ENCODE measurements at places on chromosomes 16 and 17.
A peak's percentile ranks its signal among the peaks of the same experiment; 100 is the strongest.

DNA sequence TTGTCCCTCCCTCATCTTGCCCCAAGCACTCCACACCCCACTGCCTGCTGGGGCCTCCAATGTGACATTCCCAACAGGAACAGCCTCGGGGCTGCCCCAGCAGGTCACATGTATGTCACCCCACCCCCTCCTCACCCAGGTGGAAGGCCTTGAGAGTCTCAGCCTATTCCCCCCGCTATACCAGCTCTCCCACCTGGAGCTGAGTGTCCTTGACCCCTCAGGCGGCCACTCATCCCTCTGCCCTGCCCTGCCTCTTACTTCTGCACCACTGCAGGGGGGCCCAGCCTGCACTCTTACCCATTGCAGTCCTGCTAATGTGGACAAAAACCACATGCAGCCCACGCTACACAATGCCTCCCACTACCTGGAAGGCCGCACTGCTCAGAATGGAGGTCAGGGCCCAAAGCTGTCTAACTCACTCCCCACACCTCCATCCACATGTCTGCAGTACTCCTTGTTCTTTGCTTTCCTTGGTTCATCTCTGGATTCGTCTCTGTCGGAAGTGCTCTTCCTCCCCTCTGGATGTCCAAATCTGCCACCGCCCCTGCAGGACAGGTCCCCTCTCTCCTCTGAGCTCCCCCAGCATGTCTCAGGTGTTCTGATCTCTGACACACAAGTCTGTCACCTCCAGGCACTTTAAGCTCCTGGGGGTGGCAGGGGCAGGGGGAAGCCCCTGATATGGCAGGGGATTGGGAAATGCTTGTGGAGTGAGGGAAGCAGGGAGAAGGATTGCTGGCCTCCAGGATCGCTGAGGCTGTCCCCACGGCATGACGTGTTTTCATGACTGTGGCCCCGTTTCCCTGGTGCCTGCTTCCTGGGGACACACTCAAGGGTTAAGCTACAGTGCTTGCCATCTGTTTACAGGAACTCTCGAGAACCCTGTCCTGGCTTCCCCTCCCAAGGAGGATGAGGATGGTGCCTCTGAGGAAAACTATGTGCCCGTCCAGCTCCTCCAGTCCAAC lies 20.8 kb downstream of the TRPV2 start:
- no peak for DNase-seq

- no peak for DNase-seq
Observed at GRCh38 chr17:7711051-7711755, 6.2 kb downstream of the EFNB3 start.

DNA sequence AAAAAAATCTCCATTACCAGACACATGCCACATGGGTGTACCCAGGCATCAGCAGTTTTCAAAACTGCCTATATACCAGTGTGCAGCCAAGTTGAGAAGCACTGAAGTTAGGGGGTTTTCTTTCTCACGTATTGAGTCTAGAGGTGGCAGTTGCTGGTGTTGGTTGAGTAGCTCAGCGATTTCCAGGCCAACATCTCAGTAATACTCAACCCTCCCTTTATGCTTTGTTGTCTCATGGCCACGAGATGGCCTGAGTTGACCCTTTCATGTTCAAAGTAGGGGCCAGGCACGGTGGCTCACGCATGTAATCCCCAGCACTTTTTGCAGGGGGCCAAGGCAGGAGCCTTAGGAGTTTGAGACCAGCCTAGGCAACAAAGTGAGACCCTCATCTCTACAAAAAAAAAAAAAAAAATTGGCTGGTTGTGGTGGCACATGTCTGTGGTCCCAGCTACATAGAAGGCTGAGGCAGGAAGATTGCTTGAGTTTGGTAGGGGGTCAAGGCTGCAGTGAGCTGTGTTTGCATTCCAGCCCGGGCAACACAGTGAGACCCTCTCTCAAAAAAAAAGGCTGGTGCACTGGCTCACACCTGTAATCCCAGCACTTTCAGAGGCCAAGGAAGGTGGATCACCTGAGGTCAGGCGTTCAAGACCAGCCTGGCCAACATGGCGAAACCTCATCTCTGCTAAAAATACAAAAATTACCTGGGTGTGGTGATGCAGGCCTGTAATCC lies 10.8 kb downstream of the LRRC3C start:
- DNase-seq, result no peak

DNA sequence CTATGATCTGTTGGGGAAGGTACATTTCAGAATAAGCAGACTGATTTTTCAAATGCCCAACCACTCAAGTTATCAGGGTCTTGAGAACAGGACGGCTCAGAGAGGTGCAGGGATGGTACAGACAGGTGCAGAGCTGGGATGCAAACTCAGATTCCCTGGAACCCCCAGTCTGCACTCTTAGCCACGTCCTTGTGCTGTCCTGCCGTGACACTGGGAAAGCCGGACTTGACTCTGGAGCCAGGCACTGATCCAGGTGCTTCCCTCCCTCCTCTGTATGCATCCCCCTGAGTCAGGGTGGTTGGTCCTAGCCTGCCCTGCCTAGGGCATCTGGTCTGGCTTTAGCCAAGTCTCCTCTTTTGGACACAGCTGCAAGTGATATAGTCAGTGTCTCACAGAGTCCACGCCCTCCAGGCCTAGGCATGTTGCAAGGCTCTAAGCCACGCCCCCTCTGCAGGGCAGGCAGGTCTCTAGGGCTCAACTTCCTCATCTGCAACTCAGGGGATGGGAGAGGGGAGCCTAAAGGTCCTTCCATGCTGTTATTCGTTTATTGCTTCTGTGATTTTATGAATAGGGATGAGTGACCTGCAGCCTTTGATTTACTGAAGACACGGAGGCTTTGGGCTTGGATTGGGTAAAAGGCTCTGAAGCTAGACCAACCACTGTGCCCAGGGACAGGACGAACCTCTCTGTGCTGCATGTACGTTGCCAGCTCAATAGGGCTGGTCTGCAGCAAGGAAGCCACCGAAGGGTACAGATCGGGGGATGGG lies 97.3 kb downstream of the SDK2 start:
- peak; percentile 11 for DNase-seq

- peak; percentile 27 for DNase-seq
Observed at GRCh38 chr16:49085686-49086085, 196.0 kb downstream of the CBLN1 start.

DNA sequence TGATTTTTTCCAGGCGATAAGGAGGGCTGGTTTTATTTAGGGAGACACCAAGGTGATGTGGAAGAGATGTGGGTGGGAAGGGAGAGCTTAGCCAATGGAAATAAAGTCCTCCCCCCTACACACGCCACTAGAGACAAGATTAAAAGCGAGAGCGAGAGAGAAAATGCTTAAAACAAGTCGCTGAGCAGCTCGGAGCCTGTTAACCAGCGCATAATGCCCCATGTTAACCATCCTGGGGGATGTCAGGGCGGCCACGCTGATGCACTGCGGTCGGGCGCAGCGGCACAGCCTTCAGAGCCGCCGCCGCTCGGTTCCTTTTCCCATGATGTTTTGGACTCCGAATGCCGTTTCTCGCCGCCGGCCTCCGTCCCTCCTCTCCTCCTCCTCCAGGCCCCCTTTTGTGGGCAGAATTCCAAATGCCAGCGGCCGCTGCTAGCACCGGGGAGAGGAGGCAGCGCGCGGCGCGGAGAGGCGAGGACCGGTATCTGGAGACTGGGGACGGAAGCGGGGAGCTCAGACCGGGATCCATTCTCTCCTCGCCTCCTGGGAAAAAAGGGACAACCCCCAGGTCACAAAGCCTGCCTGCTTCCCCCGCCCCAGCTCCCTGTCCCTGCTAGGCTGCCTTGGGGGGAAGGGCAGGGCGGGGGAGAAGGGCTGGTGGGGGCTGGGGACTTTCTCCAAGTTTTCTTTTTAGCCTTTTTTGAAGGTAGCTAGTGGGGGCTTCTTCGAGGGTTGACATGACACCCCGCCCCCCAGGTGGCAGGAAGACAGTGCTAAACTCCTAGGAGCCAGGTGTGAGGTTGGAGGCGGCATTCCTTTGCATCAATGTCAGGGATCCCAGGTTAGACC lies 98.1 kb upstream of the CCL2 start:
- no peak for DNase-seq

GRCh38 chr17:7856011-7856810 lies 1.1 kb downstream of the NAA38 start:
- no peak for DNase-seq

DNA sequence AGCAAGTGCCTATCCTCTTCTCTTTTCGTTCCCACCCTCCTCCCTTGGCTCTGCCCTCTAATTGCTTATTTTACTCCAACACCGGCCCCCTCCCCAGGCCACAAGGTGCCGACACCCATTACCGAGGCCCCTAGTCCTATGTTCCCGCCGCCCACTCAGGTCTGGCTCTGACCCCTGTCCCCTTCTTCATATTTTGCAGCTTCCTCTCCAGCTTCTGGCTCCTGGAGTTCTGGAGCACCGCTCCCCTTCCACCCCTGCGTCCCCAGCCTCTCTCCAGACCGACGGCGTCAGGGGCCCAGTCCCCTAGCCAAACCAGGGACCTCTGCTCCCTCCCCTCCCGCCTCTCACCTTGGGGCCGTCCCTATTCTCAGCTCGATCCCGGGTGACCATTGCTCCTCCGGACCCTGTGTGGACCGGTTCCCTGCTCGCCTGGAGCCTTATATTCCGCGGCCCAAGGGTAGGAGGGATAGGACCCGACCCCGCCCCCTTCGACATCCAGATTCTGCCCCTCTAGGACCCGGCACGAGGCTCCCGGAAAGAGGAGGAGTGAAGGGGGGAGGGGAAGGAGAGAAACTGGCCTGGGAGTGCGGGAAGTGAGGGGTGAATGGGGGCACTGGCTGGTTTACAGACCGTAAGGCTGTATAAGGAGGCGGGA lies at the start of gene HES7:
TSS of gene HES7 (minus strand) at position 412 of the 655 bp plus-strand sequence. CDS start at position 390, 22 bp downstream.
- no peak for DNase-seq

DNA sequence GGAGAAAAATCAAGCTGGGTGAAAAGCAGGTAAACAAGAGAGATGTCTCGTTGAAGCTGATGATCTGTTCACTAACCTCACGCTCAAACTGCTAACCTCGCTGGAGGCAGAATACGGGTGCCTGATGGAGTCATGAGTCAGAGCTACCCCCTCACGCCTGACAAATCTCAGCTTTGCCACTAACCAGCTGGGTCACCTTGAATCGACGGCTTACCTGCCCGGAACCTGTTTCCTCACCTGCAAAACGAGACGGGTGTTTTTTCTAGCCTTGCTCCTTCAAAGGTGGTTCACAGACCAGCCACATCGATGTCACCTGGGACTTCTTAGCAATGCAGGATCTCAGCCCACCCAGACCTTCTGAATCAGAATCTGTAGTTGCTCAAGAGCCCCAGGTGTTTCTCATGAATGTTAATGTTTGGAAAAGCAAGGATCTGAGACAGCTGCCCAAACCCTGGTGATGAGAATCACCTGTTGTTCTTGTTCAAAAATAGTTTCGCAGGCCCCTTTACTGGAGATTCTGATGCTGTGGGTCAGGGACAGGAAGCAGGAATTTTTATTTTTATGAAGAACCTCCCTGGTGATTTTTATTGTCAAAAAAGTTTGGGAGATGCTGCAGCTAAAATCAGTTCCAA lies 56.9 kb downstream of the MARCHF10 start:
- peak; percentile 28 for DNase-seq

DNA sequence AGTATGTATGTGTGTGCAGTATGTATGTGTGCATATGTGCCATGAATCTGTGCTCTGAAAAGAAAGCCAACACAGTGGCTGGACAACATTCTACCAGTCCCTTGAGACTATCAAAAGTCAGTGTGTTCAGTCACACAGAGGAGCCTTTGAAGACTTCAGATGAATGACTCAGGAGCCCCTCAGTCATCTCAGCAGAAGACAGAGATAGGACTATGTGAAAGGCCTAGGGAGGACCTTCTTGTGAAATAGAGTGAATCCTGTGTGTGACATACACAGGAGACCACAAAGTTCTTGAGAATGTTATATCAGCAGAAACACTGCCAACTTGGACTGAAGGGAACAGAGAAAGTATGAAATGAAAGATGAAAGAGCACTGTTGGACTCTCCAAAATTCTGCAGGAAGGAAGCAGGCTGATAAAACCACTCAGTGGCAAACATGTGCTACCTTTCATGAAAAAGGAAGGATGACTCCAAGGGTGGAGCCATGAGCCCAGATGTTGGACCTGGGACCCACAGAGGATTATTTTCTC lies 108.4 kb downstream of the METRNL start:
- no peak for DNase-seq

GRCh38 chr16:2093793-2094192 lies 41.9 kb downstream of the PKD1 start:
- DNase-seq, result no peak

- DNase-seq, result peak; percentile 7
Observed at GRCh38 chr17:37642681-37643080, 565 bp downstream of the DDX52 start.

DNA sequence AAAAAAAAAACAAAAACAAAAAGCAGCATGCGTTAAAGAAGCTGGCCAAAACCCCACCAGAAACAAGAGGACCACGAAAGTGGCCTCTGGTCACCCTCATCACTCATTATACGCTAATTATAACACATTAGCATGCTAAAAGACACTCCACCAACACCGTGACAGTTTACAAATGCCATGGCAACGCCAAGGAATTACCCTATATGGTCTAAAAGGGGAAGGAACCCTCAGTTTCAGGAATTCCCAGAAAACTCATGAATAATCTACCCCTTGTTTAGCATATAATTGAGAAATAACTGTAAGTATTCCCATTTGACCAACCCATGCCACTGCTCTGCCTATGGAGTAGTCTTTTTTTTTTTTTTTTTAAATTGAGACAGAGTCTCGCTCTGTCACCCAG lies 77.6 kb downstream of the EMP2 start:
- DNase-seq, result no peak

DNA sequence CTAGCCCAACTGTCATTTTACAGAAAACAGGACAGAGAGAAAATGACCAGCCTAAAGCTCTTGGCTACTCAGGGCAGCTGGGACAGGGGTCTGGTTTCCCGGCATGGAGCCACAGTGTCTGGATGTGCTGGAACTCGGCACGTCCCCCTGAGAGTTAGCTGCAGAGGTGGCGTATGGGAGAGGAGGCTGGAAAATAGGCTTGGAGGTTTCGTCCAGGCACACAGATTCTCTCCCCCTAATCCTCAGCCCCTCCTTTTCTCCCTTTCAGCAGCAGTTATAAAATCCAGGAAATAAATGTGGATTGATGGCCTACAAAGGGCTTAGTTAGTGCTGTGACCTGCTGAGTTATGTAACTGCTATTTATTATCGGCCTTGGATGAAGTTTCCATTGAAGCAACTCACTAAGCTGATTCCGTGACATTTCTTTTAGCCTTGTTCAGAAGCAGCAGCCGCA lies 89.5 kb upstream of the TOB1 start:
- no peak for DNase-seq

- DNase-seq, result no peak
Observed at GRCh38 chr16:78599271-78599670, 499.8 kb downstream of the WWOX start.

GRCh38 chr17:42287977-42288802 lies at the start of gene STAT5A:
TSS of gene STAT5A (plus strand) at chr17:42288498. CDS start at chr17:42289412, 914 bp downstream.
- DNase-seq, result peak; percentile 67
